ENCODE measurements at places on chromosomes 2 and 18.

DNA sequence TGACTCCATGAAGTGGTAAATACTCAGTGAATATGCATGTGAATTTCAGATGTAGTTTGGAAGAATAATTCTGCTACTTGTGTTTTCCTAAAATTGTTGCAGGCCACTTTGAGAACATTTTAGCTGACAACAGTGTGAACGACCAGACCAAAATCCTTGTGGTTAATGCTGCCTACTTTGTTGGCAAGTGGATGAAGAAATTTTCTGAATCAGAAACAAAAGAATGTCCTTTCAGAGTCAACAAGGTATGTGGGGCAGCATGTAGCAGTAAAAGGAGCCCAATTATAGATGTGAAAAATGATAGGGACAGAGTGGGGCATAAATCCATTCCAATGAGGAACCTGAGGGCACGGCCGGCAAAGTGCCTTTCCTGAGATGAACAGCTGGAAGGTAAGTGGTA lies 16.1 kb downstream of the SERPINB5 start:
- no peak for DNase-seq

DNA sequence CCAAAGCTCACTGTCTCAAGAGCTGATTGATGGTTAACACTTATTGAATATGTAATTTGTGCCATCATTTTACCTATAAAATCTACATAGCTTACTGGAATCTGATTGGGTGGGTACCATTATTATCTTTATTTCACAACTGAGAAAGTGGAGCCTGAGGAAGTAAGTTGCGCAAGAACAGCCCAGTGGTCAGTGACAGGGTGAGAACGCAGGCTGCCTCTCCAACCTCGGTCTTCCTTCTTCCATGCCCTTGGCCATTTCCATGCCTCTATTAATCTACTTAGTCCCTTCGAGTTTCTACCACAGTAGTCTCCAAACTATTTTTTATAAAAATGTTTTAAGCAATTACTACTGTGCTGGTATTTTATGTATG lies 390.9 kb upstream of the VWC2L start:
- DNase-seq: no peak

DNA sequence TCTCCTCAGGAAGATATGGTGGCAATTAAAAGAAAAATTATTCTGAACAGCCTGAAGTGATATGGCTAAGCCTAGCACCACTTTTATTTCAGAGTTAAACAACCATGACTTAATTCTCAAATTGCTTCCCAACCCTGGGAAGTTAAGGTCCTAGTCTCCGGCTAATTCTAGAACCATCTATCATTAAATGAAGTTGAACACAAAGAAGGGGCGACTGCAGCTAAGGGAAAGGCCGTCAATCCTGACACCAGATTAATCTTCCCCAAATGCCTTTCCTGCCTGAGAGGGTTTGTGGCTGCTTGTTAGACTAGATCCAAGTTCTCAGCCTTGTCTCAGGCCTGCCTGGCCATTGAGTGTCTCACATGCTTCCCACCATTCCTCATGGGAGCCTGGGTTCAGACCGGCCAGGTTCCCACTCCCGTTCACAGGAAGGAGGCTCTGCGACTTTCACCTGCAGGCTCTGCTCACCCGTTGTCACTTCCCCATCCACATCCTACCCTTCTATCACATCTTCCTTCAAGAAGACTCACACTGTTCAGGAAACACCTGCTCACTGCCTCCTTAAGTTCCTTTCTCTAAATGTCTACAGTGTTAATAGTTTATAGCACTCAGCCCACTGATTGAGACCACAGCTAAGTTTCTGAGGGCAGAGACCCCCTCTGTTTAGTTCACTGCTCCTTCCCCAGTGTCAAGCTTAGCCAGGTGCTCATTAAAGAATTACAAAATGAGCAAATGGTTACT lies 282.9 kb upstream of the REV1 start:
- DNase-seq: no peak

GRCh38 chr2:194363878-194364277 lies 1293.1 kb upstream of the SLC39A10 start:
- no peak for DNase-seq

GRCh38 chr2:48707466-48707865 lies 48.1 kb downstream of the LHCGR start:
- no peak for DNase-seq

GRCh38 chr18:11946756-11947155 lies 34.6 kb upstream of the IMPA2 start:
- no peak for DNase-seq

- no peak for DNase-seq
Observed at GRCh38 chr18:62412231-62412979, 87.3 kb downstream of the TNFRSF11A start.

GRCh38 chr2:195520671-195521155 lies 136.3 kb upstream of the SLC39A10 start:
- no peak for DNase-seq

GRCh38 chr2:120347396-120348060 lies 1.6 kb downstream of the INHBB start:
- no peak for DNase-seq

GRCh38 chr2:37119157-37119556 lies 34.8 kb downstream of the GPATCH11 start:
- no peak for DNase-seq

DNA sequence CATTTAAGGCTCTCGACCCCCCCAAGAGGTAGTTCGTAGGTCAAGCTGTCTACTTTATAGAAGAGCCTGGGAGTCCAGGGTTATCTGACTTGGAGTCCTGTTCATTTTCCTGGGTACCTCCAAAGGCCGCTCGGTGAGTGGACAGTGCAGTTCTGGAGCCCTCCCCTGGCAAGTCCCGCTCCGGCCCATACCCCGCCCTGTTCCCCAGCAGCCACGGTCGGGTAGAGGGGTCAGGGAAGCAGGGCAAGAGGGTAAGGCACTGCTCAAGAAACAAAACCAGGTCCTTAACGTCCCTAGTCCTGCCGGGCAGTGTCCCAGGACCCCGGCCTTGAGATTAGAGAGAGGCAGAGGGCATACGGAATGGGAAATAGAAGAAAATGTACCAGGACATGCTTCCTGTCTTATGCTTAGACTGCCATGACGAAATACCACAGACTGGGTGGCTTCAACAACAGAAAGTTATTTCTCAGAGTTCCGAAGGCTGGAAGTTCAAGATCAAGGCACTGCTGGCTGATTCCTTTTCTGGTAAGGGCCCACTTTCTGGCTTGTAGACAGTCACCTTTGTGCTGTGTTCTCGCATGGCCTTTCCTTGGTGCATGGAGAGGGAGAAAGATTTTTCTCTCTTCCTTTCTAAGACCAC lies 5.4 kb upstream of the HPCAL1 start:
- no peak for DNase-seq

GRCh38 chr2:15935189-15935588 lies 5.2 kb upstream of the MYCN start:
- no peak for DNase-seq

- DNase-seq: no peak
Observed at GRCh38 chr18:34592961-34593382, 117.1 kb upstream of the DTNA start.

- DNase-seq: no peak
Observed at GRCh38 chr2:54656863-54657262, 66.6 kb upstream of the EML6 start.

GRCh38 chr18:24246143-24246542 lies 107.3 kb downstream of the CABYR start:
- DNase-seq: peak; percentile 13

GRCh38 chr18:76538846-76539245 lies 43.8 kb upstream of the ZNF516 start:
- no peak for DNase-seq

DNA sequence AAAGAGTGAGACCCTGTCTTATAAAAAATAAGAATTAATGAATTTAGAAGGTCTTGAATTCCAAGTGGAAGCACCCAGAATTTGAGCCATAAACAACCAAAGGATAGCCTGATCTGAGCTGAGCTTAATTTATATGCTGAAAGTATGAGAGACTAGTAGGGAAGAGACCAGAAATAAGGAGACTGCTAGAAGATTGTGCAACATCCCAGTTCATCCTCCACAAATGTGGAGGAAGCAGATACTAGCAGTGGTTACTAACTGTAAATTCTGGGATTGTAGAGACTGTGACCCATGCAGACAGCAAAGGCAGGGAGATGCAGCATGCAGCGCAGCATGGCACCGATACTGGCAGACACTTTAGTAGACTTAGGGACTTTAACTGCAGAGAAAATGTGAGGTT lies 1.5 kb upstream of the SULT1C2 start:
- DNase-seq: no peak

DNA sequence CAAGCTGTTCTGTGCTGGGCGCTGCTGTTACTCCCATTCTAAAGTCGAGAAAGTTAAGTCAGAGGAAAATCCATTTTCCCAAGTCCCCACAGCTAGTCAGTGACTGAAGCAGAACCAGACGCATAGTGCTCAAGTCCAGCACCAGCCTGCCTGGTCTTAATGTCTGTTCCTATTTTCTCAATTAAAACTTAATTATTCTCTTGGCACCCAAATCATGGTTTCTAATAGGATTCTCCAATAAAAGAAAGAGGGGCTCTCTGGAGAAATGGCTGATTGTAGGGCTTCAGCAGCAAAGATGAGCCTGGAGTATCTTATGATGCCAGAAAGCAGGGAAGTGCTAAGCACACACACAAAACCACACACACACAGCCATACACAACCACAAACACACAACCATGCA lies 531.0 kb upstream of the SALL3 start:
- no peak for DNase-seq

DNA sequence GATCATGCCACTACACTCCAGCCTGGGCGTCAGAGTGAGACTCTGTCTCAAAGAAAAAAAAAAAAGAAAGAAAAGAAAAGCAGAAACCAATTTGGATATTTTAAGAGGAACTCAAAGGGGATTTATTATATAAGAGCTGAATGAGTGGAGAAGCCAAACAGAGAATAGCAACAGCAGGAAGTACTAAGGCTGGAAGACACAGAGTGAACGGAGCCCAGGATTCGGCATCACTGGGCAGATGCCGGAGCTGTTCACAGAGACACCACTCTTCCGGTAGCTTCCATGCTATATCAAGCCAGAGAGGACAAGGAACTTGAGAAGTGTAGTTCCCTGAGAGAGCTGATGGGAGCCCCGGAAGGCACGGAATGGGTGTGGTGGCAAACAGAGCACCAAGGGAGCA lies 47.0 kb upstream of the CABLES1 start:
- no peak for DNase-seq
